ENCODE measurements at places on chromosomes 7 and 10. TPM values are rescaled to one million over a fixed set of nuclear protein-coding genes. Genes with fewer than 3 reads are reported as not detected.
A peak's percentile ranks its signal among the peaks of the same experiment; 100 is the strongest.

Gene EIF4H
- 168 TPM for total RNA-seq

DNA sequence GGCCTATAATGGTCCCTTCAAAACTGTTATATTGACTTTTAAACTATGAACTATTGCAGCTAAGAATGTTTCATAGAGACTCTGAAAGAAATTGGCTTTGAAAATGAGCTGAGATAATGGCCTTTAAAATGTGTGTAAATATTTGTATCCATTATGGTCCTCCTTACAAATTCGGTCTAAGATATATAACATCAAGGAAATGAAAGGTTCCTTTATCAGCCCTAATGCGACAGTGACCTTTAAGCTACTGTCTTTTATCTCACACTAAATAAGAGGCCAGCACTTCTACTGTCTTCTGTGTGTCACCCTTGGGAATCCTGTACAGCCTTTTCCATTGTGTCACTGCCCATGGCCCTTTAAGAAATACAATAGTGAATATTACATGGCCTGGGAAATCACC lies 19.5 kb downstream of the COL28A1 start:
- no peak for DNase-seq

DNA sequence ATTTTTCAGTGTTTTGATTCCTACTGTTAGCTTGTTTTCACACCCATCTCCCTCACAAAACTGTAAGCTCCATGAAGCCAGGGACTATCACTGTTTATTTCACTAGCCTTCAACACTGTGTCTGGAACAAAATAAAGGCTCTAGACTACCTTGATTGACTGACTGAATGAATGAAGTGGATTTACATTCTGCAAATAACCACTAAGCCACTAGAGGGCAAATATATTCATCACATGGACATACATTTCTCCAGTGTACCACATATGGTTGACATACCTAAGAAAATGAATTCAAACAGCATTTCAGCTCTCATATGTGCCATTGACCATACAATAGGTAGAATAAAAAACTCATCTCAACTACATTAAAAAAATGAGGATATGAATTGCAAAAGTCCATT lies 185.9 kb downstream of the RAB11FIP2 start:
- no peak for DNase-seq

GRCh38 chr7:155847821-155848435 lies 35.7 kb upstream of the SHH start:
- DNase-seq: peak; percentile 66

GRCh38 chr7:106121189-106121810 lies 9.2 kb upstream of the SYPL1 start:
- no peak for DNase-seq
